ENCODE measurements at places on chromosomes 11 and 22. TPM values are rescaled to one million over a fixed set of nuclear protein-coding genes. Genes with fewer than 3 reads are reported as not detected.

DNA sequence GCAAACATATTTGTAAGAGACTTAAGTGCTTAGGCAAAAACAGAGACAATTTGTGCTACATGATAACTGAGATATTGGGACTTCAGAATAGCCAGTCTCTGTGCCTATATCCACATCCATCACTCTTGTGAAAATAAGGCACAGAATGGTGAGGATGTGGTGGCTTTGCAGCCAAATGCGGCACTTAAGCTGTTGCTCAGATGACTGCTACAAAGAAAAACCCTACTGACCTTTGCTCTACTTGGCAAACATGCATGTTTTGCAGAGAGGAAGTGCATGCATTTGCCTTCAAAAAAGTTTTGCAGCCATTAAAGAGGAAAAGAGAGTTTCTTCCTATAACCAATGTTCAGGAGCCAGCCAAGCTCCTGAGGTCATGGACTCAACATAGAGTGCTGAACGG, 675.0 kb upstream of the KIRREL3 start:
- no peaks in the 10 kb centered on the region for H3K27me3 ChIP-seq
- H3K36me3 ChIP-seq, result no peaks in the 10 kb centered on the region
- H3K4me1 ChIP-seq, result peaks cover 5% of the 10 kb centered on the region
- no peak overlapping the region for H3K27ac ChIP-seq
- H3K4me3 ChIP-seq, result no peak overlapping the region
- peak; percentile 27 for DNase-seq

- no peak overlapping the region for H3K27ac ChIP-seq
- H3K27me3 ChIP-seq, result no peaks in the 10 kb centered on the region
- no peak overlapping the region for H3K4me3 ChIP-seq
- no peaks in the 10 kb centered on the region for H3K4me1 ChIP-seq
Measured at GRCh38 chr11:5092821-5093585, 23.6 kb downstream of the OR52E1 start.

DNA sequence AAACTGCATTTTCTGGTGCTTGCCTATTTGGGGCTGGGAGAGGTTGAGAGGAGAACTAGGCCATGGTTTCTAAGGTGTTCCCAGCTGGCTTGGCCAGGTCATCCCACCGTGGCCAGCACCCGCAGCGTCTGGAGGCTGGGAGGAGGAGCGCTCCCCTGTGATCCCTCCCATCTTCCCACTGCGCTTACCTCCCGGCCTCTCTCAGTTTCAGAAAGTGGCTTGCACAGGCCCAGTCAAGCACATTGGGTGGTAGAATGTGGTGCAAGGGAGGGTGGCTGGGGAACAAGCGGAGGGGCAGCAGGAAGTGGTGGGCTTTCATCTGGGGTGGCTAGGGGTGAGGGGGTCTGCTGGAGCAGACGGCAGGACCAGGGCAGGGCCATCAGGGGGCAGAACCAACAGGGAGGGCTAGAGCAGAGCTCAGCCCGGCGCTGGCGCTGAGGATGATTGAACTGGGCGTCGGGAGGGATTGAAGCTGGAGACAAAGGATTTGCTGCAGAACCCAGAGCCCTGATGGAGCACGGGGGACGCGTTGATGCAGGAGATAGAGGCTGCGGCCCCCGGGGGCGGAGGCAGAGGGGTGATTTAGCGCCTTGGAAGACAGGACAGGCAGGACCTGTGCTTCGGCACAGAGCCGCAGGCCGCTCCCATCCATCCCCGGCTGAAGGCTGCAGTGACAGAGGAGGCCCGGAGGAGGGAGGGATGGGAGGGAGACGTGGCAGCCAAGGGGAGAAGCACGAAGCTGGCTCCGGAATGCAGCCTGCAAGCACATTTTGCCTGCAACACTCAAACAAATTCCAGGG, 76.0 kb downstream of the TRIM29 start:
- H3K4me1 ChIP-seq, result no peaks in the 10 kb centered on the region
- H3K27ac ChIP-seq, result no peak overlapping the region
- DNase-seq, result no peak
- H3K4me3 ChIP-seq, result no peak overlapping the region

GRCh38 chr11:36155770-36156160, 133.5 kb downstream of the COMMD9 start:
- no peaks in the 10 kb centered on the region for H3K36me3 ChIP-seq
- H3K4me3 ChIP-seq, result no peak overlapping the region
- H3K4me1 ChIP-seq, result no peaks in the 10 kb centered on the region
- no peaks in the 10 kb centered on the region for H3K27me3 ChIP-seq
- DNase-seq, result no peak

DNA sequence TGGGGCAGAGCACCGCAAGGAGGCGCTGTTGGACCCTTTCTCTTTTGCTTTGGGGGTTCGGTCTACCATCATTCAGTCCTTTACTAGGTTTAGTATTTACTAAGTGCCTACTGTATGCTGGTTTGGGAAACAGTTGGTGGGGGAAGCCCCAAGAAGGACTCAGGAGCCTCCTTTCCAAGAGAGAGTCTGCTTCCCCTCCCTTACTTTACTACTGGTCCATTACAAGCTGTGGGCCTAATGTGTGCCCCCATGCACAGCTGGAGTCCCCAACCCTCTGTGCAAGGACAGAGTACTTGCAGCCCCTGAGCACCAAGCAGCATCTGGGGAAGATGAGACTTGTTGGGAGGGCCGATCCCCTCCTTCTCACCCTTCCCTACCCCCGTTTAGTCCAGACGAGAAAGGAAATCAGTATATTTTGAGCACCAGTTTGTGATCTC, 876 bp upstream of the UBE2L6 start:
- H3K27me3 ChIP-seq, result no peaks in the 10 kb centered on the region
- H3K4me1 ChIP-seq, result peaks cover 12% of the 10 kb centered on the region
- peak overlapping the region; percentile 81 for H3K27ac ChIP-seq

- no peaks in the 10 kb centered on the region for H3K27me3 ChIP-seq
- H3K4me1 ChIP-seq, result no peaks in the 10 kb centered on the region
- no peaks in the 10 kb centered on the region for H3K36me3 ChIP-seq
- DNase-seq, result no peak
- H3K27ac ChIP-seq, result no peak overlapping the region
- no peak overlapping the region for H3K4me3 ChIP-seq
Measured at GRCh38 chr22:25419247-25420113, 145.0 kb upstream of the GRK3 start.

- no peaks in the 10 kb centered on the region for H3K27me3 ChIP-seq
- no peak overlapping the region for H3K27ac ChIP-seq
- H3K36me3 ChIP-seq, result no peaks in the 10 kb centered on the region
- H3K4me1 ChIP-seq, result peaks cover 8% of the 10 kb centered on the region
- no peak for DNase-seq
Measured at GRCh38 chr11:62702246-62702645, 5.0 kb downstream of the BSCL2 start.

DNA sequence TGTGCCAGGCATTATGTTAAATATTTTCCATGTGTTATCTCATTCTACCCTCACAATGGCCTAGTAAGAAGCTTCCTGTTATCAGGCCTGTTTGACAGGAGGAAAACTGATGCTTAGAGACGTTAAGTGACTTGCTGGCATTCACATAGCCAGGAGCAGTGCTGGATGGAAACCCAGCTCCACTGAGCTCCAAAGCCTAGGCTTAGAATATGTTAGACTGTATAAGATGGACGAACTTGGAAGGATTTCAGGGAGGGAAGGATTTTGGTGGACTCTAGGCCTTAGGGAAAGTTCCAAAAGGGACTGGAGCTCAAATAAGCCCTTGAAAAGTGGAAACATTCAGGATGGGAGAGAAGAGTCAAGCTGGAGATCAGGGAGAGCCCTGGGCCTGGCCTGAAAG, 2.1 kb downstream of the CD44 start:
- no peaks in the 10 kb centered on the region for H3K36me3 ChIP-seq
- H3K27ac ChIP-seq, result no peak overlapping the region
- H3K4me1 ChIP-seq, result peaks cover 11% of the 10 kb centered on the region
- H3K4me3 ChIP-seq, result peak overlapping the region; percentile 92

- H3K4me3 ChIP-seq, result no peak overlapping the region
- no peaks in the 10 kb centered on the region for H3K36me3 ChIP-seq
- H3K4me1 ChIP-seq, result no peaks in the 10 kb centered on the region
- no peak for DNase-seq
- no peak overlapping the region for H3K27ac ChIP-seq
Measured at GRCh38 chr11:23727387-23727786, 769.5 kb upstream of the LUZP2 start.

DNA sequence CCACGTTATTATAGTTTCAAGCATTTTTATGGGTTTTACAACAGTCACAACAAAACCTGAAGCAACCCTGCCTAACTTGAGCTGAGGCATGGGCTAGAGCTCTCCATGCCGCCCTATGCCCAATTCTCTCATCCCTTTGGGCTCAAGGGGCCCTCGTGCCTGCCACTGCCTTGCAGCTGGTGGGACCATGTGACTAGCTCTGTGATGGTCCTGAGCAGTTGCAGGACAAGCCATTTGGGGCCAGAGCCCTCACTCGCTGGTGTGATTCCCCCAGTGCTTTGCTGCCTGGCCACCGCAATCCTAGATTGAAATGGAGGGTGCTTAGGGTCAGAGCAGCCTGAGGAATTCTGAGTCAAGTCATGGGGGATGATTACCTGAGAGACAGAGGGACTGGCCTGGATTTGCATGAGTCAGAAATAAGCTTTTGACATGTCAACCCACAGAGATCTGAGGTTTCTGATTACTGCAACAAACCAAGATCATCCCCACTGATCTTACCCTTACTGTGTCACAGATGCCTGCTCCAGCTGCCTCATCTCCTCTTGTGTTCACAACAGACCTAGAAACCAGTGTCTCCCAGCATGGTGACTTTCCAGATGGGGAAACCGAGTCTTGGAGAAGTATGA, 323.7 kb downstream of the BRD1 start:
- no peaks in the 10 kb centered on the region for H3K4me1 ChIP-seq
- DNase-seq, result no peak
- no peaks in the 10 kb centered on the region for H3K27me3 ChIP-seq
- no peaks in the 10 kb centered on the region for H3K36me3 ChIP-seq
- no peak overlapping the region for H3K4me3 ChIP-seq

- H3K36me3 ChIP-seq, result no peaks in the 10 kb centered on the region
- no peak for DNase-seq
Measured at GRCh38 chr11:126214841-126215240, 3.3 kb downstream of the FAM118B start.

DNA sequence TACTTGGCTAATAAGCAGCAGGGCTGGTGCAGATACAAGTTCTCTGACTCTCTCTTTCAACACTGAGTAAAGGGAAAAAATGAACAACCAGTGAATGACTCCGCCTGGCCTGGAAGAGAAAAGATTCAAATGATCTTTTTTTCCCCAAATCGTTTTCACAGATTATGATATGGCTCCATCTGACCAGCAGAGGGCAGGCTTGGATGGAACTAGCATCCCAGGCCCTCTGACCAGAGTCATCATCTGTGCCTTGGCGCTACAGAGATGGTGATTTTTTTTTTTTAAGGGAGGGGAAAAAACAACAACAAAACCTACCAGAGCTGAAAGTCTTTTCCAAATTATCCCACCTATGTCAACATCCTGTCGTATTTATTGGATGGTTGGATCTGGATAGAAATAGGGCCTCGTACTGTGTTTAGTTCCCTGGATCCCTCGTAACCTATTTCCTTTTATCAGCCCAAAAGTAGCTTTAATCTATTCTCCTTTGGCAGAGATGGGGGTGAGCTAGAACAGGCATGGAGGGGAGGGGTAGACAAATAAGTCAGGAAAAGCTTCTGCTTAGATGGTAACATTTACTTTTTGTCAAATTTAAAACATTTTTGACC, 69.7 kb downstream of the PRSS23 start:
- H3K4me3 ChIP-seq, result no peak overlapping the region
- H3K27me3 ChIP-seq, result no peaks in the 10 kb centered on the region
- DNase-seq, result peak; percentile 62
- H3K36me3 ChIP-seq, result no peaks in the 10 kb centered on the region
- H3K27ac ChIP-seq, result no peak overlapping the region
- H3K4me1 ChIP-seq, result no peaks in the 10 kb centered on the region

GRCh38 chr22:19808873-19809478, 45.7 kb downstream of the GNB1L start:
- no peaks in the 10 kb centered on the region for H3K27me3 ChIP-seq
- DNase-seq, result no peak
- no peak overlapping the region for H3K4me3 ChIP-seq
- H3K27ac ChIP-seq, result no peak overlapping the region
- no peaks in the 10 kb centered on the region for H3K36me3 ChIP-seq

DNA sequence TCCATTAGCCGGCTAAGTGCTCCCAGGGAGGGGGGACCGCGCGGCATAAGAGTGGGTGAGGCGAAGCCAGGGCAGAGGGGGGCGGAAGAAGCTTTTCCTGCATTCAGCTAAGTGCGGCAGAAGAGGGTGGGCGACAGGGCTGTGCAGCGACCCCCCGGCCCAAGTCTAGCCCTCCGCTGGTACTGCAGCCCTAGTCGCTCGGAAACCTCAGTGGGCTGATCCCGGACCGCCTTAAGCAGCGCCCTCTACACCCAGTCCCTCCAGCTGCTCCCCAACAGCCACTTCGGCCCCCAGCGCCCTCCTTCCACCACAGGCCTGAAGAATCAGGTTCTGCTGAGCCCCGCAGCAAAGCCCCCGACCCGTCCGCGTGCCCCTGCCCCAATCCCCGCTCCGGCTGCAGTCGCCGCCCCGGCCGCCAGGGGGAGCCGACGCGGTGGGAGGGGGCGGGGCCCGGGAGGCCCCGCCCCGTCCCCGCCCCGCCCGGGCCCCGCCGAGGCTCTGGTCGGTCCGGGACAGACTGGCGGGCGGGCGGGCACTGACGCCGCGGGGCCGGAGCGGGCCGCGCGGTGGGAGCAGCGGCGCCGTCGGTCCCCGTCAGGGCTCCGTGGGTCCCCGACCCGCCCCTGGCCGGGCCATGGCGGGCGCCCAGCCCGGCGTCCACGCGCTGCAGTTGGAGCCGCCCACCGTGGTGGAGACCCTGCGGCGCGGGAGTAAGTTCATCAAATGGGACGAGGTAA, at the start of gene PLCB3:
Gene PLCB3 (plus strand): TSS at position 515 of the 737 bp plus-strand sequence. CDS start 120 bp downstream, at position 635.
- H3K36me3 ChIP-seq, result no peaks in the 10 kb centered on the region
- DNase-seq, result peak; percentile 73
- no peak within 1 kb of the TSS for H3K27ac ChIP-seq

DNA sequence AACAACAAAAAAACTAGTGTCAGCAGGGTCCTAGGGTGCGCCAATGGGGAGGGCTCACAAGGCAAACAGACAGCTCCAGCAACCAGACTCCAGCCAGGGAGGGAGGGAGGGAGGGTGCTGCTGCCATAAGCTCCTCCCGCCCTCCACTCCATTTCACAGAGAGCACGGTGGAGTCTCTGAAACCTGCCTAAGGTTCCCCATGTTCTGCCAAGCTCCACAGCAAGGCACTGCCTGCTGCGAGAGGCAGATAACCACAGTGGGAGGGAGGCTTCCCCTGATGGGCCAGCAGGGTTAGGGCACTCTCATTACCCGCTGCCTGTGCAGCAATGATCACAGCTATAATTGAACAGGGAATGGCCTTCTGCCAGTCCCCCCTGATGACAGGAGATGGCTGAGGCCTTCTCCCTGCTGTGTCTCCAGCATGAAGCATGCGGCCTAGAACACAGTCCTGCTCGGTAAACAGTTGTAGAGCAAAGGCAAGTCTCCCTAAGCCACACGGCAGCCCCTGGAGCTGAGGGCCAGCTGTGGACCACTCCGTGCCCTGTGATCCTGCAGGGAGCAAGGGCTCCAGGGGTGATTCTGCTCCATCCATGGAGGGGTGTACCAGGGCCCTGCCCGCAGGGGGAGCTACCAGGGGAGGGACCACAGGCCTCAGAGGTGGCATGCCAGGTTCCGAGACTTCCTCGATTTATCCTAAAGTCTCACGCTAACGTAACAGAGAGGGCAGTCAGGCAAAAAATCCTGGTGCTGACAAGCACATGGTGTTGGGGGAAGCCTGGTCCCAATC, 42.9 kb downstream of the PC start:
- no peak for DNase-seq
- no peak overlapping the region for H3K27ac ChIP-seq
- no peaks in the 10 kb centered on the region for H3K4me1 ChIP-seq
- no peak overlapping the region for H3K4me3 ChIP-seq
- no peaks in the 10 kb centered on the region for H3K36me3 ChIP-seq

The ALX4 gene
- total RNA-seq, result not detected

The SLC1A2 gene
- 60.9 TPM for total RNA-seq

The RSF1 gene
- 24.6 TPM for total RNA-seq

The MAPK11 gene
- total RNA-seq, result 3.7 TPM

The POU2AF2 gene
- total RNA-seq, result 0.16 TPM

The VSIG10L2 gene
- total RNA-seq, result 0.52 TPM

The YDJC gene
- 13.0 TPM for total RNA-seq

The FZD4 gene
- 9.5 TPM for total RNA-seq
